Progenitor cell of endocrine pancreas (in vitro differentiated cells): ENCODE measurements at places on chromosomes 16 and 17.

DNA sequence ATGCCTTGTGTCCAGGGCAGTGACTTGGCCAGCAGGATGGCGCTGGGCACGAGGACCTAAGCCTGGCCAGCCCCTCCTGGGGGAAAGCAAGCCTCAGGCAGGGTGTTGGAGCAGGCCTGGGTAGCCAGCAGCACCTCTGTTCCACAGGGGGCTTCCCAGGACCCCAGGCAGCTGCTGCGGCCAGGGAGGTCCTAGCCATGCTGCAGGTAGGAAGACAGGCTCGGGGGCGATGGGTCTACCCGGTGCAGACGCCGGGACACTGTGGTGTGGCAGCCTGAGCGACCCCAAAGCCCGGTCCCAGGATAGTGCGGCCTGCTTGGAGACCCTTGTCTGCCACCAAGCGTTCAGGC is 22.4 kb upstream of the AATK start:
- no peak overlapping the region for H3K27ac ChIP-seq
- no peaks in the 10 kb centered on the region for H3K27me3 ChIP-seq
- no peaks in the 10 kb centered on the region for H3K36me3 ChIP-seq
- H3K4me3 ChIP-seq, result no peak overlapping the region

GRCh38 chr16:84952335-84953189 is 58.8 kb downstream of the ZDHHC7 start:
- H3K27ac ChIP-seq, result peak overlapping the region; percentile 59
- H3K27me3 ChIP-seq, result peaks cover 3% of the 10 kb centered on the region
- DNase-seq, result peak; percentile 74
- H3K4me1 ChIP-seq, result peaks cover 12% of the 10 kb centered on the region

DNA sequence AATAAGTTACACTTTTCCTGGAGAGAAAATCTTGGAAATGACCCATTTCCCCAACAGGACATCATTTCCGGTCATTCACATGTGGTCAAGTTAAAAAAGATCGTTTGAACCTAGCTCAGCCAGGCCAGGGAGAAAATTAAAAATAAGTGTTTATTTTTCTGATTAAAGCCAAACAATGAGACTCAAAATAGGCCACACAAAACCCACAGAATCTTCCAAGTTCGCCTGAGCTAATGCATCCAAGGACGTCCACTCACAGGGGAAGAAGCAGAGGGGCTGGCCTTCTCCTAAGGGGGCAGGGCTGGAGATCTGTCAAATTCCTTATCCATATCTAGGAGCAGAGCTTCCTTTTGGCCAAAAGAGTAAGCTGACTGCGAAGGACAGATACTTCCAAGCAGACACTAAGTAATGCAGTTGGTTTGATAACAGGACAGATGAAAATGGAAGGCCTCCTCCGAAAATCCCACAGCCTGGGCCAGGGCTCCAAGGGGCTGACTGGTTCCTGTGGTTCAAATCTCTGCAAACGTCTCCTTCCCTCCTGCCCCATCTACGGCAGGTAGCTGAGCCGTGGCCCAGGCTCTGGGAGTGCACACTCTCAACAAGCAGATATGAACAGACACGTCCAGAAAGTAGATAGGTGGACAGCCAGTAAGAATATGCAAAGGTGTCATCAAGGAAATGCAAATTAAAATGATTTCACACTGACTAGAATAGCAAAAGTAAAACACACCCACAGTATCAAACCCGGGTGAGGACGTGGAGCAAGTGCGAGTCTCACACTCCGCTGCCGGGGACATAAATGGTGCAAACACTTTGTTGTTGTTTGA is 98.5 kb downstream of the MRM3 start:
- peaks cover 27% of the 10 kb centered on the region for H3K4me1 ChIP-seq
- peaks cover 10% of the 10 kb centered on the region for H3K36me3 ChIP-seq
- no peak for DNase-seq
- no peaks in the 10 kb centered on the region for H3K27me3 ChIP-seq

DNA sequence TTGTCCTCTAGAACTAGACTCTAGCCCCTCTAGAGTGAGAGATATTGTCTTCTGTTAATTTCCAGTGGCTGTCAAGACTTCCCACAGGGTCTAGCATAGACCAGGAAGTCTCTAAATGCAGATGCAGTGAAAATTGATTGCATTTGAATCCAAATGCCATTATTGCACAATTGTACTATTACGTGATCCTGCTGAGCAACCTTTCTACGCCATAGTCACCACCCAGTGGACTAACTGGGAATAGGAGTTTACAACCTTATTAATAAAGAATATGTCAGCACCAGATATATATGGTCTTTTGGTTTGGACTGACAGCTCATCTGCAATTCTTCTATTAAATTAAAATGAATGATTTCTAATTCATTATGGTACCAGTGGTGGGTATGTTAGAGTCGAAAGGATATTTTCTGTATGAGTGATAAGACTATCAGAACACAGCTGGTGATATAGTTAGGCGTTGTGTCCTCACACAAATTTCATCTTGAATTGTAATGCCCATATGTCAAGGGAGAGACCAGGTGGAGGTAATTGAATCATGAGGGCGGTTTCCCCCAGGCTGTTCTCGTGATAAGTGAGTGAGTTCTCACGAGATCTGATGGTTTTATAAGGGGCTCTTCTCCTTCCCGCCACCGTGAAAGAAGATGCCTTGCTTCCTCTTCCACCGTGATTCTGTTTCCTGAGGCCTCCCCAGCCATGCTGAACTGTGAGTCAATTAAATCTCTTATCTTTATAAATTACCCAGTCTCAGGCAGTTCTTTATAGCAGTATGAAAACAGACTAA is 138.9 kb upstream of the CA10 start:
- DNase-seq, result no peak
- H3K4me3 ChIP-seq, result no peak overlapping the region
- no peak overlapping the region for H3K27ac ChIP-seq
- no peaks in the 10 kb centered on the region for H3K36me3 ChIP-seq
- no peaks in the 10 kb centered on the region for H3K4me1 ChIP-seq

DNA sequence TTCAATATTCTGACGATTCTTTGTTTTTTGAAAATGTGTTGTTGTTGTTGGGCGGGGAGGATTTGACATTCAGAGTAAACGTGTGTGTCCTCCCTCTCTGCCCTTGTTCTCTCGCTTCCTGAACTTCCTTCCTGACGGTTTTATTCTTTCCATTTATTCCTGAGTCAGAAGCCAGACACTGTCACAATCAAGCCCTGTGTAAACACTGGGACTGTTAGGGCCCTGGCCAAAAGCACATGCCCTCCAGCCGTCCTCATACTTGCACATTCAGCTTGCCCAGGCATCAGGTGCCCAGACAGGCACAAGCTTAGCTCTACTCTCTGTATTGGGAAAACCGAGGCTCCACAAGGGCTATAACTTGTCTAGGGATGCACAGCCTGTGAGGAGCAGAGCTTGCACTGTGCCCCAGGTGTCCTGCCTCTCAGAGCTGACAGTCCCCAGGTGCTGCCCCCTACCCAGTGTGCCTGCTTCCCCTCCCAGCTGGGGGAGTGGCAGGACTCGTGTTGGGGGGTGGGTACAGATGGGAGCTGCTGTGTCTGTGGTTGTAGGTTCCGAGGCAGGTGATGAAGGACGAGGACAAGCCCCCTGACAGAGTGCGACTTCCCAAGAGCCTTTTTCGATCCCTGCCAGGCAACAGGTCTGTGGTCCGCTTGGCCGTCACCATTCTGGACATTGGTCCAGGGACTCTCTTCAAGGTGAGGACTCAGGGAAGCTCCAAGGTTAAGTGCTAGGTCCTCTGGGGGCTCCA is 9.7 kb downstream of the ADGRG3 start:
- DNase-seq, result no peak
- no peak overlapping the region for H3K4me3 ChIP-seq
- no peaks in the 10 kb centered on the region for H3K36me3 ChIP-seq
- H3K27ac ChIP-seq, result no peak overlapping the region

DNA sequence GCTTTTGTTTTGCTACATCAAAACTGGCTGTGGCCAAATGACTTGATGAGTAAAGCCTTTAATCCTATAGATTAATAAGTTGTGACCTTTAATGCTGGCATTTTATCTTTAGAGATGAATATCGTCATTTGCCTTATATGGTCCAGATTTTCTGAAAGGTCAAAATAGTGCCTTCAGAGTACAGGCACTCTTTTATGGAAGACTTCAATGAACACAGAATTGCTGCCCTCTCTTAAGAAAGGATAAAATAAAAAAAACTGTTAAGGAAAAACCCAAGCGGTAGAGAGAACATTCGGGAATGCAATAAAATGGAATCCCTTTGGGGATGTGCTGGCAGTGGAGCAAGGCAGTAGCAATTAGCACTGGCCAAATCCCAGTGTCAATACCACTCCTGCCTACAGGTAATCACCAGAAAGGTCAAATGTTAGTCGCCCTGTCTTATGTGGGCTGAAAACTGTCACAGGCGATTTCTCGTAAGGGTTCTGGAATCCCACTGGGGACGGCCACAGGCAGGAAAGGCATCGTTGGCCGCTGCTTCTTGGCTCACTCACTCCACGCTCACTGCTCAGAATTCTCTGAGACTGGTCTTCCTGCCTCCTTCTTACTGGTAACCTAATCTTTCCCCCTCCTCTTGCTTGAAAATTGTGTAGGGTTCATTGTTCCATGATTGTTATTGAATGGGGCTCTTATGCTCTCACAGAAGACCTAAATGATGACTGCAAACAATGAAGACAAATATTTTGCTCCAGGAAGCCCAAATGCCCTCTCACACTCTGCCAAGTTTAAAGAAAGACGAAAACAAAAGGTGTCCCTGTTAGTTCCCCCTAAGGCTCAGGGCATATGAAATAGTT is 45.4 kb upstream of the HSBP1 start:
- no peaks in the 10 kb centered on the region for H3K36me3 ChIP-seq
- H3K27me3 ChIP-seq, result no peaks in the 10 kb centered on the region
- H3K4me1 ChIP-seq, result peaks cover 6% of the 10 kb centered on the region
- H3K27ac ChIP-seq, result no peak overlapping the region
- DNase-seq, result no peak

DNA sequence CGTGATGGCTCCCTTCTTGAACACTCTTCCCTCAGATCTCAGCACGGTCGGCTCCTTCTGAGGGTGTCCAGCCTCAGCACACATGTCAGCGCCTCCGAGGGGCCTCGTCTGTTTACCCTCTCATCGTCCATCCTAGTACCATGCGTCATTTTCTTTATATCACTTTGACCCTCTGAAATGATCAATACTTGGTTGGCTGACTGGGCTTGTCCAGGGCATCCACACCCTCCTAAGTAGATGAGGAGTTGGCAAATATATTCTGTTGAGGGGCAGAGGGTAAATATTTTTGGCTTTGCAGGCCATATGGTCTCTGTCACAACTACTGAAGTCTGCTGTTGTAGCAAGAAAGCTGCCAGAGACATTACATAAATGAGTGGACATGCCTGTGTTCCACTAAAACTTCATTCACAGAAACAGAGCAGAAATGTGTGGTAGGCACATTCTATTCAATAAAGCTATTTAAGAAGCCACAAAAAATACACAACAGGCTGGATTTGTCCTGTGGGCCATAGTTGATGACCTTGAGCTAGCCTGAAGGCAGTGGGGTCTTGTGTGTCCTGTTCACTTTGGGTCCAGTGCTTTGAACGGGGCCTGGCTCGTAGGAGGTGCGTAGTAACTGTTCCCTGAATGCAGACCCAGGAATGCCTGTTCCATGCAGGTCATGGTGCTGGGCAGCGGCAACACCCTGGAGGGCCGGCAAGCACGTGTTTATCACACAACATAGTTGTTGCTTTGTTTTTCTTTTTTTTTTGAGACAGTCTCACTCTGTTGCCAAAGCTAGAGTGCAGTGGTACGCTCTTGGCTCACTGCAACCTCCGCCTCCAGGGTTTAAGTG is 185.8 kb downstream of the SNX29 start:
- no peak for DNase-seq
- no peaks in the 10 kb centered on the region for H3K36me3 ChIP-seq
- H3K4me3 ChIP-seq, result no peak overlapping the region
- H3K27ac ChIP-seq, result no peak overlapping the region

- no peak overlapping the region for H3K27ac ChIP-seq
- peaks cover 15% of the 10 kb centered on the region for H3K36me3 ChIP-seq
- no peak for DNase-seq
- H3K4me1 ChIP-seq, result peaks cover 11% of the 10 kb centered on the region
- no peaks in the 10 kb centered on the region for H3K27me3 ChIP-seq
These were observed 17.1 kb downstream of the GNA13 start for GRCh38 chr17:65039336-65039988.

DNA sequence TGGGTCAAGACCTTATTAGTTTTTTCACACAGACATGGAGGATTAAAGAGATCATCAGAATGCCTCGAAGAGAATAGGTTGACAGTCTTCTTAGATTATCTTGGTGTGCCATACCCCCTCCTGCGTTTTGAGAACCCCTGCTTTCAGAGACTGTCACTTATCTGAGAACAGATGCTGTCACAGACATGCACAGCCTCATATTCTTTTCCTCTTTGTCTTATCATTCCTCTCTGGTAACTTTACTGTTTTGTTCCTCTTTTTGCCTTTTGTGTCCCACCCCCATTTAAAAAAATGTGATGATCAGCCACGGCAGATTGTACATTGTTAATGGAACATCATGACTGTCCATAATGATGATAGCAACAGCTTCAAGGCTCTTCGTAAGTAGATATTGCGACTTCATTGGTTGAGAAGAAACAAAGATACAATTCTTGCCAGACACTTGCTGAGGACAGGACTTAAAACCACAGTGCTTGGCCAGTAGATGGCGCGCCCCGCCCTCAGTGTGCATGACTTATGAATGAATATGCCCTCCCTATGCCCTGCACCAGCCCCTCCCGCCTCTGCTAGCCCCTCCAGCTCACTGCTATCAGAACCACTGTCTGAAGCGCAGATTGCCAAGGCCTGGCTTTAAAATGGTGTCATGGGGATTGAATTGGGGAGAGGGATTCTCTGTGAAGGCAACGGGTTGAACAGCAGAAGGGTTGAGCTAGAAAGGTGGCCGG is 2.6 kb upstream of the PITPNC1 start:
- peaks cover 17% of the 10 kb centered on the region for H3K4me1 ChIP-seq
- DNase-seq, result peak; percentile 70
- H3K27me3 ChIP-seq, result no peaks in the 10 kb centered on the region
- peaks cover 4% of the 10 kb centered on the region for H3K36me3 ChIP-seq
- peak overlapping the region; percentile 23 for H3K27ac ChIP-seq

DNA sequence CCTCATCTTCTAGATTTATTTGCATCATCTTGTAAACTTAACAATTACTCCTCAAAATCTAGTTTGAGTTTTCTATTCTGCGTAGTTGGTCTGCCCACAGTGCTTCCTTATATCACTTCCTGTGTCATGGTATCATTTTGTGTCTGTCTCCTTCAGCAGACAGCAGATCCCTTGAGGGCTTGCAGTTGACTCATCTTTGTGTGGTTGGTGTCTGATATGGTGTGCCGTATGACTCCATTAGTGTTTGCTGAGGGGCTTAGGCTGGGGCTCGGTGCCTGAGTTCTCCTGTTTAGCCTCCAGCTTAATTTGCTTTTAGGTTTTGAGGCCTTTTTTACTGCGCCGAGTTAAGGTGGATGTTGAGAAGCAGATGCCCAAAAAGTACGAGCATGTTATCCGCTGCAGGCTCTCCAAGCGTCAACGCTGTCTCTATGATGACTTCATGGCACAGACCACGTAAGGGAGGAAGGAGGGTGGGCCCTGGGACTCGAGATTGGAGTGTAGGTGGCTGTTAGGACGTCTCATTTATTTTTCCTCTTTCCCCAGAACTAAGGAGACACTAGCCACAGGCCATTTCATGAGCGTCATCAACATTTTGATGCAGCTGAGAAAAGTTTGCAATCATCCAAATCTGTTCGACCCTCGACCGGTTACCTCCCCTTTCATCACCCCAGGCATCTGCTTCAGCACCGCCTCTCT is 16.9 kb downstream of the SRCAP start:
- peaks cover 43% of the 10 kb centered on the region for H3K36me3 ChIP-seq
- no peak overlapping the region for H3K27ac ChIP-seq
- H3K4me1 ChIP-seq, result no peaks in the 10 kb centered on the region
- H3K4me3 ChIP-seq, result no peak overlapping the region
- no peaks in the 10 kb centered on the region for H3K27me3 ChIP-seq
